ENCODE measurements at places on chromosomes 5 and 9. TPM values are rescaled to one million over a fixed set of nuclear protein-coding genes. Genes with fewer than 3 reads are reported as not detected.

Gene TRPM6
- total RNA-seq: 0.15 TPM

Gene FBP1
- 12.1 TPM for total RNA-seq

Gene RHOBTB3
- total RNA-seq: 39.4 TPM

Gene TMEFF1
- total RNA-seq: not detected

Gene MAN1B1
- 57.7 TPM for total RNA-seq

Gene PCDHB8
- 0.10 TPM for total RNA-seq

Gene ZNF483
- total RNA-seq: 0.55 TPM

Gene OR1Q1
- total RNA-seq: not detected

DNA sequence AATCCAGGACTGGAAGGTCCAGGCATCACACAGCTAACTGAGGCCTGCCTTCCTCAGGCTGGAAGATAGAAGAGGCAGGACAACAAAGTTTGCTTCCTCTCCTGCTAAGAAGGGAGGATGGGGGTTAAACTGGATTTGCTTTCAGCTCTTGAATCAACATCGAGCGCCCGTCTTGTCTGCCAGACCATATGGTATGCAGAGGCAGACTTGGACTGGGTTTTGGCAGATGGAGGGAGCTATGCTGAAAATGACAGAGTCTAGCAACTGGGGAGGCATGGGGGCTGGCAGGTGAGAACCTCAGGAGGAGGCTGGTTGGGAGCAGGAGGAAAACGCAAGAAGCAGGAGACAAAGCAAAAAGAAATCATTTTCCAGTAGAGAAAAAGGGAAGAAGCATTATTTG is 289.5 kb upstream of the IL12B start:
- DNase-seq: no peak

GRCh38 chr5:11104651-11105112 is 343.6 kb upstream of the DAP start:
- DNase-seq: no peak

DNA sequence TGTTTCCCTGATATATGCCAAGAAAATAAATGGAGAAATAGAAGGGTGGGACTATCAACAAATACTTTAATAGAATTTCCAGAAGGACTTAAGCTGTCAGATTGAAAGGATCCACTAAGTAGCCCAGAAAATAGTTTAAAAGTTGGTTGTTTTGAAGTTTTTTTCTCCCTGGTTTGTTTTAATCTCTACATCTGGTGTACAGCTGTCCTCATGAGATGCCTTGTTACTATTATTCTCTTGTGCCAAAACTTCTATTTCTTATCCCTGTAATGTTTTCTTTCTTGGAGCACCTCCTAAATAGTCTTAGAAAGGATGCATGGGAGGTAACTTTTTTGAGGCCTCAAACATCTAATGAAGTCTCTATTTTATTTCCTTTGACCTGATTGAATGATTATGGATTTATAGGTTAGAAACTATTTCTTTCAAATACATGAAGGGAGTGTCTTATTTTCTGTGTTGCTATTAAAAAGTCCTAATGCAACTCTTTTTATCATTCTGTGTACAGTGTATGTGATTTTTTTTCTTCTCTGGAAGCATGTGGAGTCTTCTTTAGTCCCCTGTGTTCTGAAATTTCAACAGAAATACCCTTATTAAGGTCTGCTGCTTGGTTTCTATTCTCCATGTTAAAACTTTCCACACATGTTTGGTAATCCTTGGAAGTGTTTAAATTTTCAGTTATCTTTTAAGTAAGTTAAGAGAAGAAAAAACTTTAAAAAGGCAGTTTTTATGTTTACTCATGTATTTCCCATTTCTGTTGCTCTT is 140.0 kb upstream of the CDKN2B start:
- DNase-seq: no peak

GRCh38 chr5:10123254-10123989 is 126.3 kb downstream of the ATPSCKMT start:
- no peak for DNase-seq

- no peak for DNase-seq
These were observed 76.7 kb upstream of the IL6ST start for GRCh38 chr5:56071470-56071869.

- DNase-seq: no peak
These were observed 20.9 kb upstream of the SPARC start for GRCh38 chr5:151707567-151707966.

GRCh38 chr9:21210311-21210710 is 3.4 kb upstream of the IFNA10 start:
- no peak for DNase-seq

DNA sequence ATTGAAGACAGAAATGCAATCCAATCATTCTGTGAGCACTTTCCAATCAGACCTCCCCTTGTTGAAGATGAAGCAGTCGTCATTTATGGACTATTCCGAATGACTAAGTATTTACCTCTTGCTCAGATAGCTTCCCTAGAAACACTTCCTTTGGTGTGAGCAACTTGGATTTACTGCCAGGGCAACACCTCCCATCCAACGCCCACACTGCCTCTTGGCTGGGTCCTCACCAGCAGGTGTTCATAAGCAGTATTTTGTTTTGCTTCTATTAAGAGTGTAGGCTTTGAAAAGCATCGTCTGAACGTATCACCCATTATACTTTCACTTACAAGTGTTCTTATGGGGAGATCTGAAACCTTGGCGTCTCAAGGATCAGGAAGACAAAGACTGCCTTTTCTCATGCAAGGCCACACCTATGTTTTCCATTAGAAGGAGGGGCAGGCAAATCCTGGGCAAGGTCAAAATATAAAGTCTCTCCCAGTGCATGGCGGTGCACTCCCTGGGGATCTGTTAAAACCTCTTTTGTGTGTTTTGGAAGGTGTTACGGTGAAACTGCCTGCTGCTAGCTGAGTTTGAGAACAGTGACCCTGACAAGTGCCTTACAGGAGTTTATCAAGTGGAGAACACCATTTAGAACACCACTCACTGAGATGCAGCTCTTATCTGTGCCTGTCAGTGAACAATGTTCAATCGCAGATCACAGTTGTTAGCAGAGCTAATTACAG is 10.6 kb upstream of the MARCHF3 start:
- DNase-seq: no peak

DNA sequence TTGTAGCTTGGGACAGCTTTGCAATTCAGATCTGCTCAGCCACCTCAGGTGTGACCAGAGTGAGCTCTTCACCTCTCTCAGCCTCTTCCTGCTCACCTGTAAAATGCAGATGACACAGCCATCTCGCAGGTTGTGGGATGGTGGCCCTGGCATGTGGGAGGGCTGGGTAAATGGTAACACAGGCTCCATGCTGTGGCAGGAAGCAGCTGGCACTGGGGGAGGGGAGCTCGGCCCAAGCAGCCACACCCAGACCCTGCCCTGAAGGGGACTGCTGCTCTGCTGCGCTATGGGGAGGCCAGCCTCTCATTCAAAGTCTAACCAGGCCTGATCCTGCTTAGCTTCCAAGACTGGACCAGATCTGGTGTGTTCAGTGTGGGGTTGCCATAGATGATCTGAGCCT is 24.1 kb downstream of the PHF2 start:
- peak; percentile 71 for DNase-seq

- peak; percentile 81 for DNase-seq
These were observed 11.5 kb upstream of the SPATA24 start for GRCh38 chr5:139415221-139415861.

DNA sequence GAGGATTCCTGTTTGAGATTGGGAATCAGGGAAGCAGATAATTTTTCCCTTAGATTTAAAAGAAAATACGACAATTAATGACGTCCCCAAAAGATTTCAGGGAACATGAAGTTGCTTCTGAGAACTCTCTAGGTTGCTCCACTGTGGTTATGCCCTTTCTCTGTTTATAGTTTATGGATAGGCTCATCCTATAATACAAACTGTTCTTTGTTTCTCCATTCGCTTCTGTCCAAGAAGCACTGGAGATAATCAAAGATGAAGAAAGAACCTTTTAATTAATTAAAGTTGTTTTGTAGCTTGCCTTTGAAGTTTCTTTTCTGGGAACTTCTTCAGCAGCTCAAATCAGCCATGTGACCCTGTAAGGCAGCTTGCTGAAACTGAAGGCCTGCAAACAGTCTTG is 87.5 kb downstream of the CHSY3 start:
- no peak for DNase-seq

DNA sequence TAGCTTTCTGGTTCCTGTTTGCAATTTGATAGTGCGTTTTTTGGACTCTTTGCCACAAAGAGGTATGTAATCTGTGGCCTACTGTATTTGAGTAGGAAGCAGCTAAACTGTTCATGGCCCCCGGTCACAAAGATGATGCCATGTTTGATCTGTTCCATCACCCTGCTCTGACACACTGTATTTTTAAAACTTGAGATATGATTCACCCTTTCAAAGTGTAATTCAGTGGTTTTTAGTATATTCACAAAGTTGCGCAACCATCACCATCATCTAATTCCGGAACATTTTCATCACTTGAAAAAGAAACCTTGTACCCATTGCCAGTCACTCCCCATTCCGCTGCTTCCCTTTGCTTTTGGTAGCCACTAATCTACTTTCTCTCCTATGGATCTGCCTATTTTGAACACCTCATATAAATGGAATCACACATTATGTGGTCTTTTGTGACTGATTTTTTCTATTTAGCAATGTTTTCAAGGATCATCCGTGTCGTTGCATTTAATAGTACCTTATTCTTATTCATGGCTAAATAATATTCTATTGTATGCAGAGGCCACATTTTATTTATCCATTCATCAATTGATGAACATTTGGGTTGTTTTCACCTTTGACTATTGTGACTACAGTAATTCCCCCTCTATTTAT is 141.6 kb downstream of the NR3C1 start:
- DNase-seq: no peak

DNA sequence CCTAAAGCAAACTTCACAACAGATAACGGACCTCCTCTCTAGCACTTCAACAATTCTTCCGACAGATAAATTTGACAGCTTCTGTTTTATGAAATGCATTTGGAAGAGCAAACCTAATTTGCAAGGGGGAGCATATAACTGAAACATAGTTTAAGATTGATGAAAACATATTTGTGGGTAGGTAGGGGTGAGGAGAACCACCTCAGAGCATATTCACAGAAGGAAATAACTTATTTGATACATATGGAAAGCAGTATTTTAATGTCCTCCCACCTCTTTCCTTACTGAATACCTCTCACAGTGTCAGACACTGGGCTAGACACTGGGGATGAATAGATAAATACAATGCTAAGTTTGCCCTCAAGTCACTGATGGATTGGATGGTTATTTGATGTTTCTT is 384.8 kb downstream of the MAT2B start:
- DNase-seq: no peak

GRCh38 chr5:96112123-96112670 is 150.5 kb upstream of the ELL2 start:
- no peak for DNase-seq

DNA sequence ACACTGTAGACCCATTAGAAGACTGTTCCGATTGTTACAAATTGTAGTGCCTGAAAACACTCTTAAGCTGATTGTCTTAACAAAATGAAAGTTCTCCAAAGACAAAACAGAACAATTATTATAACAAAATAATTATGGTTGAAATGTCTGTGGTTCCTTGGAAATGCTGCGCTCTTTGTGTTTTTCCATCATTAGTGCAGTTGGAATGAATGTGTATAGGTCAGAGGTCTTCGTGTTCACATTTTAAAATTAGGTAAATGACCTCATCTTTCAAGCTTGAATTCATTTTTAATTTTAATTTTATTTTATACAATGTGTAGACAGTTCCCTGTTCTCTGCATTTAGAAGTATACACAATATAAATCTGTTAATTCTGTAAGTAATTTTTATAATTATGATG is 56.7 kb upstream of the NXNL2 start:
- no peak for DNase-seq

DNA sequence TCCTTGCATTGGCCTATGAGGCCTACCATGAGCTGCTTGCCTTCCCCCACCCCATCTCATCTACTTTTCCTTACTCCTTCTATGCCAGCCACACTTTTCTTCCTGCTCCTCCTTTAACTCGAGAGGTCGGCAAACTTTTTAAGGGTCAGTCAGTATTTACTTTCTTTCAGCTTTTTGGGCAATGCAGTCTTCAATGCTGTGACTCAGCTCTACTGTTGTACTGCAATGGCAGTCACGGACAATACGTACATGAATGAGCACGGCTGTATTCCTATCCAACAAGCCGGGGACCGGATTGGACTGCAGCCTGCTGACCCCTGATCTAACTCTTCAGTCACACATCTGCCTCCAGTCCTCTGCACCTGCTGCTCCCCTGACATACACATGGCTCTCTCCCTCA is 602 bp upstream of the ACTL7A start:
- DNase-seq: no peak

- DNase-seq: peak; percentile 89
These were observed 118.2 kb downstream of the BOD1 start for GRCh38 chr5:173498286-173498685.

GRCh38 chr9:98533132-98533531 is 175.6 kb downstream of the GABBR2 start:
- no peak for DNase-seq

GRCh38 chr9:38422555-38423260 is 1.5 kb downstream of the IGFBPL1 start:
- DNase-seq: no peak

DNA sequence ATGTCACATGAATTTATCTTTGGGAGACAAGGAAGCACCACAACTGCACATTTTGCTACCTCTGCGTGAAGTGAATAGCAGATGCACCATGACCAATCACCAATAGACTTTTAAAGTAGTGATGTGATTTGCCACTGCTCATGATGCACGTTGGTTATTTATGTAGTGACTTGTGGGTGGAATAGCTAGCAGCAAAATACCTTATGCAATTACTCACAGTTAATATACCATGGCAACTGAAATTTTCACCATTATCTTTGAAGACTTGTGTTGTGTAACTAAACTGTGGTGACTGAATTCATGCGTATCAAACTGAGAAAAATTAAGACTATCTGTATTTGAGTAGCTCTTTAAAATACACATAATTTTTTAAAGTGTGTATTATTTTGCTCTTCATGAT is 46.2 kb upstream of the TUSC1 start:
- no peak for DNase-seq

GRCh38 chr5:113050721-113051382 is 74.3 kb downstream of the DCP2 start:
- no peak for DNase-seq

DNA sequence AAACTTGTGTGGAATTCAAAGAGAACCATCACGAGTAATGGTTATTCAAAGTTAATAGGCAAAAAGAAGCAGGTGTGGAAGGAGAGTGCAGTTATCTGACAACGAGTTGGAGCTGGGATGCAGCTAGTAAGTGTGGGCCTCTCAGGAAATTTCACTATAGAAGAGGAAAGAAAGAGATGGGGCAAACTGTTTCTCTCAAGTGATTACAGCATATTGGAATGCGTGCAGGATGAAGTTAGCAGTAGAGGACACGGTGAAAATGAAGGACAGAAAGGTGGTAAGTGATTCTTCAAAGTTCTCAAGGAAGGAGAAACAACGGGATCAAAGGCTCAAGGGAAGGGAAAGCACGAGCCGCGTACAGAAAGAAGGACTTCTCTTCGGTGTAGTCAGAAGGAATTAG is 84.0 kb downstream of the ADAMTS12 start:
- DNase-seq: no peak

DNA sequence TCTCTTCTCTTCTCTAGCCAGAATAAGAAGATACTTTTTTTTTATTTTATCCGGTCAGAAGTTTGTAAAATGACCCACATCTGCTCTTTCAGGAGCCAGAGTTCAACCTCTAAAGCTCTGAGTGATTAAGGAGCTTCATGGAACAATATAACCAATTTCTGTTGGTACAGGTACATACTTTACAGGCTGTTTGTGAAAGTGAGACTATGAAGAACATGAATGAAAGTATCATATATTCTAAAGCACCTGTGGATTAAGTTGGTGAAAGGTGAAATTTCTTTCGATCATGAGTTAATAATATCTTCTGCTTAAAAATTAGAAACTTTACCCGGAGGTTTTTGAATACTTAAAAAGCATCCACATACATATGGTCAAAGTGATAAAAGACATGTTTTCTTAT is 65.2 kb downstream of the DMRT2 start:
- DNase-seq: no peak

GRCh38 chr5:175542232-175542965 is 64.0 kb downstream of the SFXN1 start:
- DNase-seq: peak; percentile 59

Measured in lower leg skin (tissue), 4 donors.